NCI-H187 (cell line): ENCODE measurements at places on chromosomes 2 and 18.

DNA sequence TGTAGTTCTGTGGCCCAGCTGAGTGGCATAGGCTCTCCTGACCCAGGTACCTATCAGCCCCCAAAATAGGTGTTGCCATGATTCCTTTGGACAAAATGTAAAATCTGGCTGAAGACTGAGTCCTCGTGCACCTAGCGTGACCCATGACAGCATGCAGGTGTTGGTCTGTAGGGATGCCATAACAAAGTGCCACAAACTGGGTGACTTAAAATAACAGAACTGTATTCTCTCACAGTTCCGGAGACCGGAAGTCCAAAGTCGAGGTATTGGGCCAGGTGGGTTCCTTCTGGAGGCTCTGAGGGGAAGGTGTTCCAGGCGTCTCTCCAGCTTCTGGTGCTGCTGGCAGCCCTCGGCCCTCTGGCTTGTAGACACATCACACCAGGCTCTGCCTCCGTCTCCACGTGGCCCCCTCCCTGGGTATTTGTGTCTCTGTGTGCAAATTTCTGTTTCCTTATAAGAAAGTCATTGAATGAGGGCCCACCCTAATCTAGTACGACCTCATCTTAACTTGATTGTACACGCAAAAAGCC lies 34.5 kb downstream of the LRRFIP1 start:
- no peak for DNase-seq

- no peak for DNase-seq
These were observed 17.2 kb upstream of the UGT1A9 start for GRCh38 chr2:233654501-233654900.

DNA sequence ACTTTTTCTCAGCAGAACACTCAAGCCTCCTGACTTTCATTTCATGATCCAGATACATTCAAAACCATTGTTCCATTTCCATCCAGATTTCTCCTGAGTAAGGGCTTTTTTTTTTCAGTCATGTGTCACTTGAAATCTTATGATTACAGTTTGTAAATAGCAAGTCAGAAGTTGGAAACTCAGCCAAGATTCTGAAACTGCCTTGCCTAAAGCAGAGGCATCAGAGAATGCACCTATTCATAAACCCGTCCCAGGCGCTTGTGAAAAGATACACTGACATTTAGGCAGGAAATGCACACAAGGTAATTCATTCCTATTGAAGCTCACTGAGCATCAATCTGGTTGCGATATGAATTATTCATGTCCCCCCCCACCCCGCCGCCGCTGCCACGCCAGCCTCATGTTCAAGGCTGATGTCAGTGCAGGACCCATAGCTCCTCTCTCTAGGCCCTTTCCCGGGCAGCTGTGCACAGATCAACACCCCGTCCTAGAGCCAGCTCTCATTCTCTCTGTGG lies 30.4 kb upstream of the MGAT4A start:
- no peak for DNase-seq

GRCh38 chr18:78293940-78294541 lies 685.6 kb upstream of the SALL3 start:
- no peak for DNase-seq

DNA sequence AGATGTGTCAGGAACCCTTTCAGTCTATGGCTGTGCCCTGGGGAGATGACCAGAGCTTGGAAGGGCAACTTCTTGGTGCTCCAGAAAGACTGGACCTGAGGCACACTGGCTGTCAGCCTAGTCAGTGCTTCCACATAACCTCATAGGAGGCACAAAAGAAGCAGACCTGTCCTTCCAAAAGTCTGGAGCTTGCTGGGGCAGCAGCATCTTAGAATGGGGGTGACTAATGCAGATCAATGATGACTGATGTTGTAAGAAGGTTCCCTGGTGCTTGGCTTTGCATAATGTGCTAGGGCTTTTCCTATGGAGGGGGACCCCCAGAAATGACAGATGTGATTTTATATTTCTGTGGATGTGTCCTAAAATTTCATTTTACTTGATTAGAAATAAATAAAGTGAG lies 255.7 kb upstream of the THUMPD2 start:
- DNase-seq = no peak

- no peak for DNase-seq
These were observed 6.6 kb upstream of the SEMA4C start for GRCh38 chr2:96876269-96877041.

DNA sequence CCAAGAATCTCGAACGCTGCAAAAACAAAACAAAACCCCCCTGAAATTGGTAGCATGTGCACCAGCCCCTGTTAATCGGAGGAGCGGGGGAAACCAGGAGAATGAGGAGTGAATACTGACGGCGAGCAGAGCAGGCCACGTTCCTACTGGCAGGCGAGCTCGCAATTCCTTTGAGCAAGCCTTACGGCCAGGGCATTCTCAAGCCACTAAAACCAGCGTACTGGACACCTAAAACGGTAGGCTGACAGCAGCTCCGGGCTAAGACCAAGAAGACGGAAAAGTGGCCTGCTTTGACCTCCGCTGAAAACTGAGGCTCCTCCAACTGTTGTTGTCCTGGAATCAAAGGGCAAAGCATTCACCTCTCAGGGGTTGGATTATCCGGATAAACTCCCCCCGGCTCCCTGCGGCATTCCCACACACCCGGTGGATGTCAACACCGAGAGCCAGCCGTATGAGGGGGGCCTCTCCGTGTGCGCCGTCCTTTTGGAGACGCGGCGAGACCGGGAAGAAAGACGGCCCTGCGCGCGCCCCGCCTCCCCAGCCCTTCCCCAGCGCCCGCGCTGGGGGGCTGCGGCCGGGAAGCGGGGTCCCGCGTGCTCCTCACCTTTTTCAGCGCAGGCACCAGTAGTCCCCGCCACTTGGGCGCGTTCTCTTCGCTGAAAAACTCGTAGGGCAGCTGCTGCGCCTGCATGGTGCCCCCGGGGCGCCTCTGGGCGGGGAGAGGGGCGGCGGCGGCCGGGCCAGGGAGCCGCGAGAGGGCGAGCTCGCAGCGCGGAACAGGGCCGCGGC lies 925 bp downstream of the SOS1 start:
- peak; percentile 35 for DNase-seq

DNA sequence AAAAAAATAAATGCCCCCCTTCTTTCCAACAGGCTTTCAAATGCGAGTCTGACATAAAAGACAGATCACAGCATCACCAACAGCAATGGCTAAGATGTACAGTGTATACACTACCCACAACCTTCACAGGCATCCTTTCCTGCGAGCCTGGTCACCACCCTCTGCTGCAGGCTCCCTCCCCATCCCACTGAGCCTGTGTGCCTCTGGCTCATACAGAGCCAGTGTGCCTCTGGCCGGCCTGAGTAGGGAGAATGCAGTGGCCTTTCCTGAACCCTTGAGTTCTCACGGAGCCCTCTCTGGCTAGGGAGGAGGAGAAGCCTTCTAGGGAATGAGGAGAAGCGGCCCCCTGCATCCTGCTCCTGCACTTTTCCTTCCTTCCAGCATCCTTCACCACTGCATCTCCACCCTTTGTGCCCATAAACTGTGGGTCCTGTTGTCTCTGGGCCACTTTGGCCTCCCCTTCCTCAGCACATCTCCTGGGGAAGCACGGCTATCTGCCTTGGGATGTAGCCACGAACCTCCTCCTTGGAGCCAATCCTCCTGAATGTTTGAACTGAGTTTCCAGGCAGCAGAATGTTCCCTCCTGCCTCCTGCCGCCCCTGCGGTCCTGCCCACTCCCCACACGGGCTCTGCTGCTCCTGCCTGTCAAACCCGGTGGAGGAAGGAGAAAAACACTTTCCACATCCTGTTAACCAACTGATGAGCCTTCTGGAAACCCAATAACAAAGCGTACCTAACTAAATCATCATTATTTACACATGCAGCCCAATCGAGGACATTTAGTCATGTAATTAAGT lies 22.5 kb downstream of the GYPC start:
- no peak for DNase-seq

DNA sequence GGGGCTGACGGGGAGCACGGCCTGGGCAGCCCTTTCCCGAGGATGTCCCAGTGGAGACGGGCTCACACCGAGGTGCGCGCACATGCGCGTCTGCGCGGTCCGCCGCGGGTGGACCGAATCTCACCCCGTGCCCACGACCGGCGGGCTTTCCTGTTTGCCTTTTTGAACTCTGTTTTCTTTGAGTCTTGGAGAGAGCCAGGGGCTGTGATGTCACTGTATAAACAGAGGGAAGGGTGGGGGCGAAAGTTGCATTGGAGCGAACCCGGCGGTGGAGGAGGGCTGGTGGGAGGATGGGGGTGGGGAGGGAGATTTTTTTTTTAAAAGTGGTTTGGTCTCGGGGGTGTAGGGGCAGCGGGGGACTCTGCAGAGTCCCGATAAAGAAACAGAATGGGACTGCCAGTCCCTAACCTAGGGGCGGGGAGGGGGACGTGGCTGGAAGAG lies 141.2 kb upstream of the CTAGE1 start:
- no peak for DNase-seq

DNA sequence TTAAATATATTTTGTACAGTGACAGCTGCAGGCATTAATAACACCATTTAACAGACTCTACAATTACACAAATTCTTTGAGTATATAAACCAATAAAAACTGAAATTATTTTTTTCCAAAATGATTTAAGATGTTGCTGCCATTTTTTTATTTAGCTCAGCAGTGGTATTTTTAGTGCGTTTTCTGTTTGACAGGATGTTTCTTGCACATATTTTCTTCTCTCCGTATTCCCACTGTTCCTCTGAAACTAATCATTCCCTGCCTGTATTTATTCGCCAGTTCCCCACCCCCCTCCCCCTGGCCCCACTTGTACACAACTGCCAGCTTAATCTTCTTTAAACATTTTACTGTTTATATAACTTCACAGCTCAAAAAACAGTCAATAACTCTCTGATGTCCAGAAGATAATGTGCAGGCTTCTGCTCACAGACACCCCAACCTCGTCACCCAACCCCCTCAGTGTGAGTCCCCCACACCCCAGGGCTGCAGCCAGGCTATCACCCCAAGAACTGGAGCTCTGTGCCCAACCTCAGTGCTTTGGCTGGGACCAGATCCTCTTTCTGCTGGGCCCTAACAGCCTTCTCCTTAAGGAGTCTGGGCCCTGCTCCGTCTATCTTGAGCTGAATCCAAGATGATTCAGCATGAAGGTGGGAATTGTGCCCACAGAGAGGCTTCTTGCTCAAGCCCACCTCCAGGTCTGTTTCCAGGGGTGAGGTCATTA lies 41.6 kb upstream of the MAP4K4 start:
- no peak for DNase-seq

GRCh38 chr2:76450024-76450475 lies 739.3 kb upstream of the GCFC2 start:
- DNase-seq = no peak

GRCh38 chr2:135821190-135821589 lies 15.8 kb downstream of the LCT start:
- DNase-seq = no peak

GRCh38 chr2:233688341-233688740 lies 4.3 kb upstream of the UGT1A6 start:
- no peak for DNase-seq
